Tibial nerve (tissue), 4 donors: ENCODE measurements at places on chromosomes 3 and 15.

- H3K36me3 ChIP-seq, result no peaks in the 10 kb centered on the region
- DNase-seq, result no peak
- no peaks in the 10 kb centered on the region for H3K27me3 ChIP-seq
- H3K4me3 ChIP-seq, result no peak overlapping the region
Measured at GRCh38 chr15:62816342-62817069, 226.0 kb upstream of the TPM1 start.

GRCh38 chr15:64355348-64355943, 527 bp downstream of the CSNK1G1 start:
- H3K4me1 ChIP-seq, result peaks cover 15% of the 10 kb centered on the region
- no peak for DNase-seq
- H3K36me3 ChIP-seq, result no peaks in the 10 kb centered on the region
- peak overlapping the region; percentile 19 for H3K27ac ChIP-seq

DNA sequence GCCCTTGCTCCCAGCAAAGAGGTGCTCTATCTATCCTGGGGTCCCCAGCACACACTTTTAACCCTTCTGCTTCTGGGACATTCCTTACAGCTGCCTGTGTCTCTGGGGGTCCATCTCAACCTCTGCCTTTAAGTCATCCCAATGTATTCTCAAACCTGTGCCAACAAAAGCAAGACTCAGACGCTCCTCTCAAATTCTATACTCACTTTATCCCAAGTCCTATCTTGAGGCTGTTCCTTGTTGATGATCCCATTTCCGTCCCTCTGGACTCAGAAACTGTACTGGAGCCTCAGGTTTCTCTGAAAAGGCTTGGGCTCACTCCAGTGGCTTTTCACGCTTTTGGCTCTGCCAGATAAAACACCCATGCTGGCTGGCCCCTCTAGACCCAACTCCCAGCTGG, 69.7 kb downstream of the XXYLT1 start:
- H3K27ac ChIP-seq, result no peak overlapping the region
- DNase-seq, result no peak
- H3K27me3 ChIP-seq, result no peaks in the 10 kb centered on the region
- H3K4me3 ChIP-seq, result no peak overlapping the region
- no peaks in the 10 kb centered on the region for H3K36me3 ChIP-seq
- no peaks in the 10 kb centered on the region for H3K4me1 ChIP-seq

GRCh38 chr3:16842272-16843270, 42.2 kb upstream of the PLCL2 start:
- no peaks in the 10 kb centered on the region for H3K27me3 ChIP-seq
- H3K36me3 ChIP-seq, result no peaks in the 10 kb centered on the region
- H3K27ac ChIP-seq, result no peak overlapping the region

DNA sequence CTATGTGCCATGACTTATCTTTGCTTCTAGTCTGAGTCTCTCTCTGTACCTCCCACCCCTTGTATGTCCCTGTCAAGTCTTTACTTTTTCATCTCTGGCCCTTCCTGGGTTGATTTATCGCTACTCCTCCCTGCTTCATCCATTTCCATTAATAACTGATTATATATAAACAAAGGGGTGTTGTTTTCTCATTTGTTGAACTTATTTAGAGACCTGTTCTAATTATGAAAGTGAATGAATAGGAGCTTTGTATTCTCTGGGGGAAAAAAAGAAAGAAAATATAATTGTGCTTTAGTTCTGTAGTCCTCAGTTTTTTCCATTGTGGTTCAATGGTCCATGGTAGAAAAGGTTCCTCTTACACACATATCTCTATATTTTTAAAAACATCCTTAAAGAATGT, 328.9 kb upstream of the PPP2R3A start:
- H3K36me3 ChIP-seq, result no peaks in the 10 kb centered on the region
- no peaks in the 10 kb centered on the region for H3K4me1 ChIP-seq
- no peak overlapping the region for H3K4me3 ChIP-seq
- no peaks in the 10 kb centered on the region for H3K27me3 ChIP-seq

DNA sequence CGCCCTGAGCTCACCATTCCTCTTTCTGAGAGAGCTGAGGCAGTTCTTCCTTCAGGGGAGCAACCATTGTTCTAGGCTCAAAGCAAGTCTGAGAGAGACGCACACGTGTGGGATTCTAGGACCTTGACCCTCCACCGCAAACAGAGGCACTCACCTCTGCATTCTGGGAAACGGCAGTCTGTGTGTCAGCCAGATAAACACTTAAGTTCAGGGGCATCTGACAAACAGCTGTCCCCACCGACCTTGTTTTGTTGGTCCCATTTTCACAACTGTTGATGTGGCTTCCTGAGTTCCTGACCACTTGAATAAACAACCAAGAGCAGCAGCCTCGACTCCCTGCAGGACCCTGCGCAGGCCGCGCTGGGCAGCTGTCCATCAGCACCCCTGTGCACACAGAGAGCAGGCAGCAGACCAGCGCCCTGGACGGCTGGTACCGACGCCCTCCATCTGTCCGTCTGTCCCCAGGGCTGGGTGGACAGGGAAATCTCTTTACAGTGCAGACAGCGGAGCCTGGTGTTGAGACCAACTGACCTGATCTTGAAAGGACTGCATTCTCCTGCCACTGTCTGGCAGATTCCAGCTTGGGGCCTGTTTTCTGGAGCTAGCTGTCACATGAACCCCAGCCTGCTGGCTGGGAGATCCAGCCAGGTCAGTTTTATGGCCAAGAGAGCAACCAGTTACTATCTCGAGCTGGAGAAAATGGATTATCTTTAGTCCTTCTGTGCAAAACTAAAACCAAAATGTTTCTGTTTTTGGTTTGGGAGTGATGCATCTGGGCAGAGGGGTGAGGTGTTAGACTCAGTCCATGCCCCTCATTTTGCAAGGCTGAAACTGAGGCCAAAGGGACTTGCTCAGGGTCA, 64.2 kb downstream of the FAM43A start:
- no peak overlapping the region for H3K27ac ChIP-seq
- no peaks in the 10 kb centered on the region for H3K36me3 ChIP-seq
- peaks cover 8% of the 10 kb centered on the region for H3K27me3 ChIP-seq
- H3K4me3 ChIP-seq, result no peak overlapping the region

- H3K27me3 ChIP-seq, result no peaks in the 10 kb centered on the region
- H3K27ac ChIP-seq, result peak overlapping the region; percentile 80
- peaks cover 93% of the 10 kb centered on the region for H3K4me1 ChIP-seq
- no peaks in the 10 kb centered on the region for H3K36me3 ChIP-seq
- H3K4me3 ChIP-seq, result peak overlapping the region; percentile 2
Measured at GRCh38 chr15:78061963-78062427, 15.5 kb downstream of the TBC1D2B start.

DNA sequence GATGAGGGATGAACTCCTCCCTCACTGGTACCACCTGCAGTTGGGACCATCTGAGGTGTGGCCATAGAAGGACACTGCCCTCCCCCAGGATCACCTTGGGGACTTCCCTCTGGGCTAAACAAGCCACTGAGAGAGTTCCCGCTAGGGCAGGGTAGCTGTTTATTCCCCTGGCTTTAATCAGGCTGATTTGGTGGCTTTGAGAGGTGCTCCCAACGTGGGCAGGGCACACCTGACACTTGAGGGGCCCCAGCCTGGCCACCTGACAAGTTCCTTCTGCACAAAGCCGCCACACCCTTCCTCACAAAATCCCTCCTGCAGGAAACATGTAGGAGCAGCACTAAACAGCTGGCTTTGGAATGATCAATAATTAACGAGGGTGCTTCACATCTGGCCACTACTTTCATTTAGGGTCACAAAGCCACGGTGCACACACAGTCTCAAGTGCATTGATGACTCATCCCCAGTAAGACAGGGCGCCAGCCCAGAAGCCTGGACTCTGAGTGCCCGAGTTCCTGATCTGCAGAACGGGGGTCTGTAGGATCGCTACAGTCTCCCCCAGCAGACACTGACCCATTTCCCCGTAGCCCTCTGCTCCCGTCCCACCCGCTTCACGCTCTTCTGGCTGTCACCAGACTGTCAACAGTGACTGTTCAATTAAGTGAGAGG, 75.1 kb downstream of the ATP10A start:
- H3K4me3 ChIP-seq, result no peak overlapping the region
- no peaks in the 10 kb centered on the region for H3K36me3 ChIP-seq
- no peak for DNase-seq
- H3K27me3 ChIP-seq, result no peaks in the 10 kb centered on the region
- H3K27ac ChIP-seq, result no peak overlapping the region

GRCh38 chr3:44104668-44105321, 136.9 kb upstream of the TOPAZ1 start:
- no peak overlapping the region for H3K4me3 ChIP-seq
- H3K4me1 ChIP-seq, result no peaks in the 10 kb centered on the region
- DNase-seq, result no peak
- no peak overlapping the region for H3K27ac ChIP-seq
- no peaks in the 10 kb centered on the region for H3K27me3 ChIP-seq
- no peaks in the 10 kb centered on the region for H3K36me3 ChIP-seq

DNA sequence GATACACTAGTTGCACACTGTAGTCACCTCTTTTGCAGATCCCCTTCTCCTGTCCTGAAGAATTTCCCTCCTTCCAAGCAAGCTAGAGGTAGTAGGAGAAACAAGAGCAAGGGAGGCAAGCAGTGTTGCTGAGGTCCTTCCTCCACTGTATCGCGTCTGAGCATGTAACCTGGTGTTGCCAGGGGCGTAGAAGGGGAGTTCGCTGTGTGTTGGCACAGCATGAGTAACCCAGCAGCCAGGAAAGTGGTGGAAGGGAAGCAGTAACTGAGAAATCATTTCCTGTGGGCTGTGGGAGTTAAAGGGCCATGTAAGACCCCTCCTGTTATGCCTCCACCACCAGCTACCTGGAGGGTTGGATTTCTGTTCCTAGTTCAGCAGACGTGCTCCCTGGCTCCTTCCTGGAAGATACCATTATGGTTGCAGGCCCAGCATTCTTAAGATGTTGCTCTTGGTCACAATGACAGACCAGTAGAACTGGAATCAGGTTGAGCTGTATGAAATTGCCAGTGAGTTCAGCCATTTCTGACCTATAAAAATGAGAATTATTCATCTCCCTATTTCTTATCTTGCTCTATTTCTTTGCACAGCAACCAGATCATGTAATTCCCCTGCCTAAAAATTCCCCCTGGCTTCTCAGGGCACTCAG, 215.3 kb upstream of the TOPAZ1 start:
- H3K27me3 ChIP-seq, result peaks cover 20% of the 10 kb centered on the region
- no peaks in the 10 kb centered on the region for H3K4me1 ChIP-seq
- no peak for DNase-seq
- no peaks in the 10 kb centered on the region for H3K36me3 ChIP-seq

DNA sequence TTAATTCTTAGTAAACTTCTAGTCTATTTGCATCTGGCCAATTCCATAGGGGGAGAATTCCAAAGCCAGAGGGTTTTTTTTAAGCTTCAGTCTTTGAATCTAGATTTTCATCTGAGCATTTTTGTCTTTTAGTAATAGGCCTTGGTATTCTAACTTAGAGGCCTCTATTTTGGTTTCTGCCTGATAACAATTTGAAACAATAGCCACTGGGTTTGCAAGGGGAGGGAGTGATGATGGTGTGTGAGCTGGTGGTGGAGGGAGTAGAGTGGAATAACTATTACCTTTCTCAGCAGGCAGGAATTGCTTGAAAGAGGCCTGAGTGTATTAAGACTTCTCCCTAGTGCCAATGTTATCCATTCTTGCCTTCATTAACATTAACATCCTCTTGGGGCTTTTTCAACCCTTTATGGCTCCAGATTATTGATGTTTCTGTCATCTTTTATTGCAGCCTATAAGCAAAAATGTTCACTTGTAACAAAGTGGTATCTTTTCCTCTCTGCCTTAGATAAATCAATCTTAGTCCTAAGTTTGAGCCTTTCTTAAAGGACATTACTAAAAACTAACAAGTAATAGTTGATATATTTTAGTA, 26.5 kb upstream of the TCF12 start:
- H3K4me1 ChIP-seq, result no peaks in the 10 kb centered on the region
- no peak for DNase-seq
- no peaks in the 10 kb centered on the region for H3K36me3 ChIP-seq
- H3K27me3 ChIP-seq, result no peaks in the 10 kb centered on the region
